ENCODE measurements at places on chromosomes 2 and 18.

DNA sequence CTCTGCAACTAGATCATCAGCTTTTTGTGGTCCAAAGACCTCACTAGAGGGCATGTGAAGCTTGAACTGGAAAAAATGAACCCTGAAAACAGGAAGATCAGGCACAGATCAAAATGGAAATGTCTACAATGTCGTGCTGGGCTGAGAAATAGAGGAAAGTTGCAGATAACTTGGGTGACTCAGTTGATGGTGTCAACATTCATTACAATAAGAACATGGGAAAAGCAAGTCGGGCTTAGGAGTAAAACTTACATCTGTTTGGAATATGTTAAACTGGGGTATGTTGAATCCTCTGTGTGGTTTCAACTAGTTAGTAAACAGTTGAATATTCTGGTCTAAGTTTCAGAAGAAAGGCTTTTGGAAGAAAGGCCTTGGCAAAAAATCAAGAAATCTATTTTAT is 940.4 kb downstream of the ERBB4 start:
- no peak for DNase-seq

DNA sequence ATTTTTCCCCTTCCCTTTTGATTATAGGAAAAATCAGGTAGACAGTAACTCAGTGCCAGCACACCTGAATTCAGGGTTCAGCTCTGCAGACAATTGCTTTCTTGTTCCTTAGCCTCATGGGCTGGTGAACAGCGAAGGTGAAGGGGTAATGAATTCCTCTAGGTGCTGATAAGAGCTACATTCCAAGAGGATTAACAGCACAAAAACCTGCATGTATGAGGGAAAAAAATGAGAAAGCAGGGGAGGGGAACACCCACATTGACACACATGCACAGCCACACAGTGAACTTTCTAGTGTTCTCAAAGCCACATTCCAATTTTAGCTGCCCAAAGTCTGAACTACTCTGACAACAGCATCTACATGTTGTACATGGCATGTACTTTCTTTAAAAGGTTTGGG is 46.1 kb downstream of the SPATS2L start:
- no peak for DNase-seq

GRCh38 chr18:35331367-35332087 is 12.7 kb downstream of the ZNF24 start:
- no peak for DNase-seq

- DNase-seq: no peak
Observed at GRCh38 chr2:36405183-36405582, 49.6 kb downstream of the CRIM1 start.

- DNase-seq: no peak
Observed at GRCh38 chr18:52370841-52371240, 30.8 kb downstream of the DCC start.

- no peak for DNase-seq
Observed at GRCh38 chr2:43155851-43156411, 70.5 kb downstream of the ZFP36L2 start.

- no peak for DNase-seq
Observed at GRCh38 chr2:215361211-215361875, 49.5 kb downstream of the ATIC start.

DNA sequence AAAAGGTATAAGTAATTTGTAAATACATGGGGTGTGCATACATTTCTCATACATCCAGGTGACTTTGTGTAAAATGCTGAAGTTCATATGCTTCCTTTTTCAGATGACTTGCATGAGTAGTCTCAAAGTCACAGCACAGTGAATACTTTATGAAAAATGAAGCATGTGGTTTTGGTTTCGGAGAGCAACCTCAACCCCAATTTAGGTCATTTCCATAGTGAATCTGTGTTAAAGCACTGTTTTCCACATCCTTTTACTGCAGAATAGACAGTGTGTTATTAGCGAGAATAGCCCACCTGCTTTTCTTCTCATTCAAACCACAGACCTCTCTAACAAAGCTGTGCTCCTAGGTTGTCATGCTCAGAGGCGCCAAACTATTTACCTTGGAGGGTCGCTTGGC is 204.4 kb upstream of the RASGRP3 start:
- DNase-seq: no peak

- no peak for DNase-seq
Observed at GRCh38 chr2:158931572-158931971, 36.9 kb upstream of the TANC1 start.

GRCh38 chr2:6647046-6647445 is 218.7 kb downstream of the CMPK2 start:
- no peak for DNase-seq

GRCh38 chr2:35415282-35415681 is 940.3 kb upstream of the CRIM1 start:
- DNase-seq: no peak

- no peak for DNase-seq
Observed at GRCh38 chr2:60068755-60069154, 484.7 kb downstream of the BCL11A start.

GRCh38 chr2:176745543-176746200 is 466.9 kb upstream of the HNRNPA3 start:
- no peak for DNase-seq

DNA sequence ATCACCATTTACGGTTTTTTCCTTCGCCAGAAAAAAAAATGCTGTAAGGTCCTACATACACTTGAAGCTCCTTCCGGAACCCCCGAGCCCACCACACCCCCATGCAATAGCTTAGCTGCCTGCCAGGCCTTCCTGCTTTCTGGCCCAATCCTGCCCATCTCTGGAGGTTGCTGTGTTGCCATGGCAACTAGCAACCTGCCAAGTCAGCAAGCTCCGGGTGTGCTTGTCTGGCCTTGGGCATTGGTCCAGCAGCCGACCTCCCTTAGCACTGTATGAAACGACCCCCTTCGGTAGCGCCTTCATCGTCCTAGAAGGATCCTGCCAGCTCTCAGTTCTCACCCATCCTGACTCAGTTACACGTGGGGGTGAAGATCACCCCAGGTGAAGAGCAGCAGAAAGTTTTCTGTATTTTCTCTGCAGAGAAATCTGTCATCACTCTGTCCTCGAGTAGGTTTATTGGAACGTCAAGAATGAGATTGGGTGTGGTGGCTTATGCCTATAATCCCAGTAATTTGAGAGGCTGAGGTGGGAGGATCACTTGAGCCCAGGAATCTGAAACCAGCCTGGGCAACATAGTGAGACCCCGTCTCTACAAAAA is 47.4 kb upstream of the MTCL1 start:
- peak; percentile 8 for DNase-seq

- DNase-seq: no peak
Observed at GRCh38 chr2:28594000-28594331, 98.1 kb downstream of the PLB1 start.

GRCh38 chr2:190352668-190353536 is 9.5 kb downstream of the INPP1 start:
- DNase-seq: no peak

GRCh38 chr18:73365018-73365417 is 497.2 kb upstream of the NETO1 start:
- no peak for DNase-seq

DNA sequence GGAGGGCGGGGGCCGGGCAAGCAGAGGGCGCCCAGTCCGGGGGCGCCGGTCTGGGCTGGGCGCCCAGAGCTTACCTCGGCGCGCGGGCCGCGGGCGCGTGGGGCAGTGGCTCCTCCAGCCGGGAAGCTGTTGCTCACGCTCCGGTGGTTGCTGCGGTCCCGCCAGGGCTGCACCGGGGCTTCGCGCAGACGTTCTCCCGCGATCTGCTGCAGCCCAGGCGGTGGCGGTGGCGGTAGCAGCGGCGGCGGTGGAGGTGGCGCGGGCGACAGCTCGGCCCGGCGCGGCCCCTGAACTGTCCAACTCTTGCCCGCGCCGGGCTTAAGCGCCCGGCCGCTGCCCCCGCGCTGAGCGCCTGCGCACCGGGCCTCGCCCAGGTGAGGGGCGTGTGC is 391 bp downstream of the ZNF385B start:
- DNase-seq: no peak

DNA sequence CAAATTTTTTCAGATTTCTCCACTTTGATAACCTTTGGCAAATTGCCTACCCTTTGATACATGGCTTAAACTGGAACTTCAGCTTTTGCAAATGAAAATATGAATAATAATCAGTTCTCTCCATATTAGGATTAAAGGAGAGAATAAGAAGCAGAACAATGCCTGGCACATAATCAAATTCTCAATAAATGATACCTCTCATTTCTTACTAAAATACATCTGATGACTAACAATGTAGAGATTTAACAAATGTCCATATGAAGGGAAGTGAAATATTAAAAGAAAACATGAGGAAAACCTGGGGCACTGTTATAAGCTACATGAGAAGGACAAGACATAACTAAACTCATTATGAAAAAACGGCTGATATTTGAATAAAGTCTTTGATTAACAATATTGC is 1103.6 kb downstream of the LRP1B start:
- DNase-seq: no peak

DNA sequence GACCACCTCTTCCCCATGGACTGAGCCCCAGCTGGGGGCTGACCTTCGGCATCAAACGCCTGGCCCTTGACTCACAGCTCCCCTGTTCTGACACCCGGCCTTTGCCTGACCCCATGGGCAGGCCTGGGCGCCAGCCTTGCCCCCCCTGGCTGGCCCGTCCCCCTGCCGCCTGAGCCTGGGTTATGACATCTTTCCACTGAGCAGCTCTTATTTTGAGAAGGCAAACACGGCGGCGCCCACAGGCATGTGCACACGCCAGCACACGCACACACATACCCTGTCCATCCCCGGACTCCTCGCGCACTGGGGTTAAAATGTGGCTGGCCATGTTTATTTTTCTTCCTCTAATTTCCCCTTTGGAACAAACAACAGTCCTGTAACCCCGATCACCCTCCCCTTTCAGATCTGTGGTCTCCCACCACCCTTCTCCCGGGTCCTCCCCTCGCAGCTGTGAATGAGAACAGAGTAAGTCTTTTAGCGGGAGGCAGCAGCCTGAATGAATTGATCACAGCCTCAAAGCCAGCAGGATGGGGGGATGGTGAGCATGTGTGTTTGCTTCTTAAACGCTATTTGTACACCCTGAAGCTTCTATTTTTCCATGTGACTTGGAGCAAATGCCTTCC is 11.8 kb upstream of the ATOH8 start:
- DNase-seq: no peak

DNA sequence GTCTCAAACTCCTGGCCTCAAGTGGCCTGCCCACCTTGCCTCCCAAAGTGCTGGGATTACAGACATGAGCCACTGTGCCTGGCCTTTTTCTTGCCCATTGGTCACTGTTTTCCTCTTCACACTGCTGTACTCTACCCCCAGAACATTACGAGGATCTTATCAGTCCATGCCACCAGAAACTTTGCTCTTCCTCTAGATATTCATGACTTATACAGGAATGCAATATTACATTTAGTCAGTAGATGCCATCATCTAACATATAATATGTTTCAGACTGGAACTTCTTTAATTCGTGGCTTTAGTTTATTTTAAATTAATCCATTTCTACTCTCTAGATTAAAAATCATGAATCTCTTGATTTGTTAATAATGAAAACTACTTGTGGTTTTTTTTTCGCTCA is 135.5 kb downstream of the COMMD1 start:
- DNase-seq: no peak

GRCh38 chr18:62523631-62524439 is 1.0 kb downstream of the ZCCHC2 start:
- DNase-seq: no peak

- DNase-seq: no peak
Observed at GRCh38 chr2:61604433-61604832, 66.3 kb upstream of the XPO1 start.

- no peak for DNase-seq
Observed at GRCh38 chr2:143371616-143372015, 242.4 kb downstream of the ARHGAP15 start.

- DNase-seq: no peak
Observed at GRCh38 chr2:147416099-147416498, 428.7 kb upstream of the ACVR2A start.

DNA sequence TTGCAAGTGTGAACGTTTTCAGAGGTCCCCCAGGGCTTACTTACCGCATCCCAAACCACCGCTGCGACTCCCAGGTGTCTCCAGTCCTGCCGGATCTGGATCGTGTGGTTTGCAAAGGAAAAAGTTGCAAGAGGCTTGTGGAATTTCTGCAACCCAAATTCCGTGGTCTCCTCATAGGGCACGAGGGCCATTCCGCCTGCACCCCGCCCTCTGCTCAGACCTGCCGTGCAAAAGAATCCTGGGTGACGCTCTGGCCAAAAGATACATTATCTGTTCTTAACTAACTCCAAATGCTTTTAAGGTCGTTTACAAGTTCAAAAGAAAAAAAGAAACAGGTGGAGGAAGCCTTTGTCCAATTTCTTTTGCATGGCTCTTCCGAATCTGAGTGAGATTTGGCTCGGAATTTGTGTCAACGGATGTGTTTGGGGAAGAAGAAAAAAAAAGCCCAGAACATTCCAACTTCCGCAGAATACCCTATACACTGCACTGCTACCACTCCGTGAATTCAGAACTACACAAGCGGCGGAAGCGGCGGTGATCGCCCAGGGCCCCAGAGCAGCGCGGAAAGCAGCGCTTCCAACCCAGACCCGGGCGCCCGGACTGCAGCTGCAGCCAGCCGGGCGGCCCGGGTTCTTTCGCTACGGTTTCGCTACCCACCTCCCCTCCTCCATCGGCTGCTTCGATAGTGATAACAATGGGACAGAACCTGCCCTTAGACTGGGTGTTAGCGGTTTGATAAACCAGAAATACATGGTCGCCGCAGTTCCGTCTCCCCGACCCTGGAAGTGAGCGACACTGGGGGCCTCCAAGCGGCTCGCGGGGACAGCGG is 795 bp downstream of the METTL21A start:
- peak; percentile 32 for DNase-seq

DNA sequence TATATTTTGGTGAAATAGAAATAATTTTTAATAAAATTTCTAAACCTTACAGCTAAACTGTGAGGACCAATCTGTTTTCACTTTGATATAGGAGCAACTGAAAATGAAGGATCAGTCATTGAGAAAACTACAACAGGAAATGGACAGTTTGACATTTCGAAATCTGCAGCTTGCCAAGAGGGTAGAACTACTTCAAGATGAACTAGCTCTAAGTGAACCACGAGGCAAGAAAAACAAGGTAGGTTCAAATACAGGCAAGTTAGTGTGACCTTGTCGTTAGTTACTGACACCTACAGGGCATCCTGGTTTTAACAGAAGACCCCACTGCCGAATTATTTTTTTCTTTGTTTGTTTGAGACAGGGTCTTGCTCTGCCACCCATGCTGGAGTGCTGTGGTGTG is 75.5 kb upstream of the STON1 start:
- no peak for DNase-seq
